ENCODE measurements at places on chromosomes 6 and 20.

GRCh38 chr6:169240591-169241390 lies 12.9 kb downstream of the THBS2 start:
- DNase-seq: no peak

- DNase-seq: no peak
Measured at GRCh38 chr6:46370622-46371021, 120.6 kb downstream of the RCAN2 start.

DNA sequence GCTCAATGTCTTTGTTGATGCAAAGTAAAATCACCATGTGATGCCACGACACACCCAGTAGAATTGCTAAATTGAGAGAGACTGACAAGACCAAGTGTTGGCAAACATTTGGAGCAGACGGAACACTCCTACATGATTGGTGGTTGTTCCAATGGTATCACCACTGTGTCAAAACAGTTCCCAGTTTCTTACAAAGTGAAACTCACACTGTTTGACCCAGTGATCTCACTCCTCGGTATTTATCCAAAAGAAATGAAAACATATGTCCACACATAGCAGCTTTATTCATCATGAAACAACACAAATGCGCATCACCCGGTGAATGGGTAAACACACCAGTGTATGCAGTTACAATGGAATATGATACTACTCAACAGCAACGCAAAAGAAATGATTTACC lies 74.0 kb upstream of the SULF2 start:
- DNase-seq: no peak

- DNase-seq: peak; percentile 38
Measured at GRCh38 chr20:4014031-4014474, 1.3 kb downstream of the RNF24 start.

- DNase-seq: no peak
Measured at GRCh38 chr20:62405108-62405980, 1.7 kb downstream of the CABLES2 start.

- no peak for DNase-seq
Measured at GRCh38 chr6:54801669-54802068, 44.9 kb upstream of the FAM83B start.

DNA sequence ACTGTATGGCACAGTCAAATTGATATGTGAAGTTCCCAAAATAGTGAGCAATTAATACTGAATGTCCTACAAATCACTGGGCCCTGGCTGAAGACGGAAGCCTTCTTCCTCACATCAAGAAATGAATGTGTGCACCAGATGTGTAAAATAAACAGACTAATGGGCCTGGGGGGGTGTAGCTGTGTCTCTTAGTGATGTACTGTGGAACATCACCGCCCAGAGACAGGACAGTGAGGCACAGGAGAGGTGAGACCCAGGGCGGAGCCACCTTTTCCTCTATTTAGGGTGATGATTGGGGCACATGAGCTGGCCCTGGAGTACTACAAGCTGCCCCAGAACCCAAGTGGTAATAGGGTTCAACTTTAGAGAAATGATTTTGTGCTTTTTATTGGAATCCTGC lies 368.5 kb upstream of the ARID1B start:
- DNase-seq: no peak

DNA sequence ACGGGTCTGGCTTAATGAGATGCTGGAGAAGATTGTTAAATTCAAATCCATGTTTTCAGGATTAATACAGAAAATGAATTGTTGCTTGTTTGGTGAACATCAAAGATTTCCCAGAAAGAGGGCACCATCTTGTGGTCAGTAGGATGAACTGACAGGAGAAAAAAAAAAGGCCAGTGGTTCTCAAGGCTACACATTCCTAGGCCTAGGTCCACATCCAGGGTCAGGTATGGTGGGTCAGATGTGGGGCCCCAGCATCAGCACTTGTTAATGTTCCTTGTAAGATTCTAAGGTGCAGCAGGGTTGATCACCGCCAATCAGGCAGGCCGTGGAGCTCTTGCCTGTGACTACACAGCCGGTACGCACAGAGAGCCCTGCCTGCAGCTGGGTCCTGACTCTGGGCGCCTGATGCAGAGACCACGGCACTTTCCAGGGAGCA lies 34.0 kb upstream of the FOXO3 start:
- no peak for DNase-seq

DNA sequence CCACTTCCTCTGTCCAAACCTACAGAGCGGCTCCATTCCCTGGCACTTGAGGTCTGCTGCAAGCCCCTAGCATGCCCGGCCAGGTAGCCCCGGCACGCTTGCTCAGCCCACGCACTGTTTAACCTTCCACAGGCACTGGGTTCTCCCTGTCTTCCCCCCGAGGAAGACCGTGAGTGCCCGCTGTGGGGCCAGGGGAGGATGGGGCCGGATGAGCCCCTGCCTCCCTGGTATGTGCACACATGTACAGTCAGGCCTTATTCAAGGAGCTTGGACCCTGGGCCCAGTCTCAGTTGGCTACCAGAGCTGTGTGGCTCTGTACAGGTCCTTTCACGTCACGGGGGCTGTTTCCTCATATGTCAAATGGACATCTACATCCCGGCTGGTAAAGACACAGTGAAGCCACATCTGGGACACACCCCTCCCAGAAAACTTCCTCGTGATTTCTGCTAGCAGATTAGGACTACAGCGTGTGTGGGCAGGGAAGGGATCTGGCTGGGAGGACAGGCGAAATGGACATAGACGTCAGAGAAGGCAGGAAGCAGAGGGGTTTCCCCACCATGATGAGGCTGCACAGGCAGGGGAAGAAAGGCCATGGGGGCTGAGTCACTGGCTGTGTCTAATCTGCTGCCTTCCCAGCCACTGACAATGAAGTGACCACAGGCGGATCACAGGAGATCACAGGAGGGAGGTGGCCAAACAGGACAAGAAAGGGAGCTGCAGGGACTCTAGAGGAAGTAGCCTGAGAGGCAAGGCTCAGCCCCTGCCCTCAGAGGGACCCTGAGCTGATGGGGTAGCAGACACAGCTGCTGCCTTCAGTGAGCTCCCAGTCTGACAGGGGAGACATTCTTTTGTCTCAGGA lies 62.9 kb downstream of the MRPL14 start:
- no peak for DNase-seq

DNA sequence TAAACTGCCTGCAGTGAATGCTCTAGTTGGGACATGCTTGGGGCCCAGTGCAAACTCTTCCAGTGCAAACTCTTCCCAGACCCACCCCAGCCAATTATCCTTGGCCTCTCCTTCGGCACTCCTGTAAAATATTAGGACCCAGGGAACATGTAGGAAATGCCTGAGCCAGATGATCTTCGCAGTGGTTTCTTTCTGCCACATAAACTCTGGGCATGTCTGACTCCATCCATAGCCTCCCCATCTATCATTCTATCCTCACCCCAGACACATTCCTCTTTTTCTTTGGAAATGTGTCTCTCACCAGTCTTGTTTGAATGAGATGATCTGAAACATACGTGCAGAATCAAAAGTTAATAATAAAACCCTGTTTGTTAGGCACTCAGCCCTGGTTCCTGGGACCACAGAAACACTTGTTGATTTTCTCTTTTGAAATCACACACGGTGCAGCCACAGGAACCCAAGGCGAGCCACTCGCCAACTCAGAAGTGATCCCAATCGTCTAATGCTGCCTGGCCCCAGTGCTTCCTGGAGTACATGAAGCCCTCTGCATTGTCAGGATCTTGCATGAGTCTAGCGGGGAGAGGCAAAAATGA lies 108.9 kb upstream of the CST7 start:
- no peak for DNase-seq

GRCh38 chr20:61886721-61887595 lies 178.7 kb downstream of the TAF4 start:
- peak; percentile 15 for DNase-seq

DNA sequence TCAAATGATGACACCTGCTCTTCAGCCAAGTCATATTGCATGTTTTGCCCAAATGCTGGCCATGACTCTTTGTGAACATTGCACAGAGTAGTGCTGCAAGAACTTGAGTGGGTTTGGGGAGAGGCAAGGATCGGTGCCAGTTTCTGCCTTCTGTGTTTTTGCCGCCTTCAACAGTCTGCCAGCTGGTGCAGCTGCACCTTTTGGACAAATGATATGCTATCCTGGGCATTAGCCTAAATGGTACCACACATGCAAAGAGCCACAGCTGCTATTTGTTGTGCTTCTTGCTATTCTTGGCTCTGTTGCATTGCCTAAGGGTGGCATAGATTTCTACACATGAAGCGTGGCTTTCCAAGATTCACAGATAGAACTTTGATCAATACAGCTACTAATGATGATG lies 189.0 kb upstream of the CCN2 start:
- no peak for DNase-seq

DNA sequence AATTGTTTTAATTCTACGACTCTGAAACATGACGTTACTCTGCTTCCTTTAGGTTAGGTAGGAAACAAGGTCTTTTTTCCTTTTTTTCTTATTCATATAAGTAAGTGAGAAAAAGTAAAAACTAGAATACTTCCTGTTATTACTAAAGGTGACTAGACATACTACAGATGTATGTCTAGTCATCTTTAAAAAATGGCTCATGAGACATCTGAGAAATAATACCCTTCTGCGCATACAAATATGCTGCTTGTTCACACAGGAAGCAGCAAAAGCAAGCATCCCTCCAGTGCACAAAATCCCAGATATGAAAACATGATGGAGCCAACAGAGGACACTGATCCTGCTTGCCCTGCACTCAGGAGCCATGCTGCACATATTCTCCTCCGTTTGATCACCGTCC lies 699.1 kb downstream of the EPM2A start:
- DNase-seq: no peak

DNA sequence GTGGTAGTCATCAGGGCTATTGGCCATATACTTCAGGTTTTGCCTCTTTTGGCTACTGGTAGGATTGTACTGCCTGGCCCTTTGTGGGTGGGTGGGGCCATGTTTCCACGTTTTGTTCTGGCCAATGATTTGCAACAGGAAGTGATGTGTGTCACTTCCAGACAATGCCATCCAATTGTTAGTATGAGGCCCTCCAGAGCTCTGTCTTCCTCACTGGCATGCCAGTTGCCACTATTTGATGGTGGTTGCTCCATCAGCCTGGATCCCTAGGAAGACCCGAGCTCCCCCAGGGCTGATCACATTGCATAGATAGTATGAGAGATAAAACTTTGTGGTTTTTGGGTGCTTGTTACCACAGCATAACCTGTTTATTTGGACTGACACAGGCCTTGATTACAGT lies 7.7 kb upstream of the LRRN4 start:
- DNase-seq: no peak

DNA sequence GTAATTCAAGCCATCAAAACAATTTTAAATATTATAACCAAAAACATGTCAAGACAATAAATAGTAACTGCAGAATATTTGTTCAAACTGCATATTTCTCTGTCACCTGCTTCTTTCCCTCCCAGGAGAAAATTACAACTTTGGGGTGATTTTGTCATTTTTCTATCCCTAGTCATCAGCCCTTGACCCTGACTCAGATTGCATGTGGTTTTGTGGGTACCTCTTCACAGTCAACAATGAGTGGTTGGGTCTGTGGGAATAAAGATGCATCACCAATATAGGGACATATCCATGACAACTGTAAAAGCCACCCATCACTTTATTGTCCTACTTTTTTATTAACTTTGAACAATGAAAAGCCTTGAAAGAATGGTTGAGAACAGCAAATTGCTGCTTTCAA lies 7.3 kb downstream of the COL10A1 start:
- no peak for DNase-seq

DNA sequence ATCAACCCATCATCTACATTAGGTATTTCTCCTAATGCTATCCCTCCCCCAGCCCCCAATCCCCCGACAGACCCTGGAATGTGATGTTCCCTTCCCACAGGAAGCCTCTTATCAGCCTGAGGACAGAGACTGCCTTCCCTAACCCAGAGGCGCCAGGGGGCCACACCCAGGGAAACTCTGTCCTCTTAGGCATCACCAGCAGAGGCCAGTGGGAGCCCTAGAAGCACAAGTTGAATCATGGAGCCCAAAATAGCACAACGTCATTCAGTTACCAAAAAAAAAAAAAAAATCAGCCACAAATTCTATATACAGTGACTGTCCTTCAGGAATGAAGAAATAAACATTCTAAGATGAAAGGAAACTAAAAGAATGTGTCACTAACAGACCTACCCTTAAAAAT lies 625.7 kb downstream of the TFAP2A start:
- DNase-seq: no peak

GRCh38 chr20:61896058-61896961 lies 169.4 kb downstream of the TAF4 start:
- DNase-seq: no peak

- DNase-seq: no peak
Measured at GRCh38 chr6:106146852-106147351, 60.8 kb downstream of the PRDM1 start.

GRCh38 chr6:90175627-90176538 lies 120.8 kb downstream of the BACH2 start:
- peak; percentile 19 for DNase-seq

DNA sequence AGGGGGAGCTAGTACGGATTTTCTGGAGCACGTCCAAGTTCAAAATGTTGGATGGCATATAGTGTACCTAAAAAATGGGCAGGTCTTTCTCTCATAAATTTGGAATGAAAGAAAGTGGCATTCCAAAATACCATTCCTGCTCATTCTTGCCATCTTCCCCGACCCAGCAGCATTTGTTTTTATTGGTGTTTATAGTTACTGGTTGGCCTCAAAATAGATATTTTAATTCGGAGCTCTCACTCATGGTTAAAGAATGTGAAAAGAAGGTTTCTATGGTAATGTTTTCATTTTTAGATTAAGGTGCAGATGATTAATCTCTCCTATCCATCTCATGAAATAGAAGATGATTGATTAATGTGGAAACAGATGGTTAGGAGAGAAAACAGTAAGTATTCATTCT lies 204.5 kb downstream of the HIVEP2 start:
- DNase-seq: no peak

- no peak for DNase-seq
Measured at GRCh38 chr6:43517505-43518357, 842 bp downstream of the POLR1C start.

DNA sequence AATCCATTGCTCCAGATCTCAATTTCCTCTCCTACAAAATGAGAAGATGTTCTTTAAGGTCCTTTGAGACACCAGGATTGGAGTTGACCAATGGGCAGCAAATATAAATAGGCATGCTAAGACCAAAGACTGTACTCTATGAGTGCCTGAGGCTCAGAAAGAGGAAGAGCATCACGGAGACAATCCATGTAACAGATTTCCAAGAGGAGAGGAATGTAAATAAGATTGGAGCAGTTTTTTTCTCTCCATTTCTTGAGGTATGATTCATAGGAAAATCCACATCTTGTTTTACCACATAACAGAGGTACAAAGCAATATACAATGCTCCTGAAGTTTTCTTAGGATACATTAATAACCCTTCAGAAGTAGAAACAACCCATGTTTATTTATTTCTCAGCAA lies 109.8 kb downstream of the UBE3D start:
- DNase-seq: no peak

- DNase-seq: no peak
Measured at GRCh38 chr20:30281584-30282197, 975.8 kb upstream of the DEFB115 start.

- no peak for DNase-seq
Measured at GRCh38 chr6:6661191-6661590, 72.7 kb downstream of the LY86 start.

GRCh38 chr6:63537201-63537958 lies 34.9 kb upstream of the LOC128125822 start:
- DNase-seq: no peak

GRCh38 chr6:166483573-166484250 lies 101.0 kb upstream of the MPC1 start:
- DNase-seq: no peak

Measured in central memory CD4-positive, alpha-beta T cell (primary cell).